ENCODE measurements at places on chromosomes 1 and 21. TPM values are rescaled to one million over a fixed set of nuclear protein-coding genes. Genes with fewer than 3 reads are reported as not detected.

The OVAAL gene
- total RNA-seq: not detected

DNA sequence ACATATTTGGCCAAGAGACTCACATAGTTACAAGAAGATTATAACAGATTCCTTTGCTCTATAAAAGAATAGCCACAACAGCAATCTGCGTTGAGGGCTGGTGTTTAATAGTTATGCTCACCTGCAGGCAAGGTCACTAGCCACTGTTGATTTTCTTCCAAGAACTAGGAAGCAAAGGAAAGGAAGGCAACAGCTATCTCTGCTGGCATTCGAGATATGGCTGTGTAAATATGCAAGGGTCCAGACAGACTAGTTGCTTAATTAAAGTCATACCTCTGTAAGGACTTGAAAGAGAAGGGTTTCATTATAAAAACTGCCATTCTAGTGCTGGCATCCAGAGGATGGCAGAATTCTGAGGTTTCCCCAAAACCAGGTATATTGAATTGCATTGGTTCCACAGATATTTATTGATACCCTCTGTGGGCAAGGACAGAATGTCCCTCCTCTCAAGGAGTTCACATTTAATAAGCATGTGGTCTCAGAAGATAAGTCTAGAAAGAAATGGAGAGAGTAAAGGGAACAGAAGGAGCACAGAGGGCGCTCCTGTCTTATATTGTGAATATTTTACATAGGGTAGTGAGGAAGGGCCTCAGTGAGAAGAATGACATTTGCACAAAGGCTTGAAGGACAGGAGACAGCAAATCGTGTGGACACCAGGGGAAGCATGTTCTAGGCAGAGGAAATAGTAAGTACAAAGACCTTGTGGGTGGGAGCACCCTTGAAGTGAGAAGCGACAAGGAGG is 23.6 kb upstream of the PLEKHA6 start:
- H3K27ac ChIP-seq: no peak overlapping the region
- no peak overlapping the region for H3K4me3 ChIP-seq
- no peaks in the 10 kb centered on the region for H3K36me3 ChIP-seq
- peaks cover under 1% of the 10 kb centered on the region for H3K4me1 ChIP-seq
- DNase-seq: no peak
- H3K27me3 ChIP-seq: no peaks in the 10 kb centered on the region

- peaks cover 12% of the 10 kb centered on the region for H3K4me1 ChIP-seq
- H3K36me3 ChIP-seq: no peaks in the 10 kb centered on the region
- no peaks in the 10 kb centered on the region for H3K27me3 ChIP-seq
- H3K4me3 ChIP-seq: no peak overlapping the region
- H3K27ac ChIP-seq: no peak overlapping the region
- DNase-seq: no peak
These were observed 1201.9 kb downstream of the BRINP3 start for GRCh38 chr1:189275796-189276195.

- no peaks in the 10 kb centered on the region for H3K27me3 ChIP-seq
- DNase-seq: no peak
- peaks cover 16% of the 10 kb centered on the region for H3K4me1 ChIP-seq
- no peak overlapping the region for H3K4me3 ChIP-seq
- no peaks in the 10 kb centered on the region for H3K36me3 ChIP-seq
These were observed 22.4 kb downstream of the LRRC8B start for GRCh38 chr1:89546934-89547562.

Data from sigmoid colon (tissue), 7 donors.